AG08396 (cell line): ENCODE measurements at places on chromosomes 7 and 10.

DNA sequence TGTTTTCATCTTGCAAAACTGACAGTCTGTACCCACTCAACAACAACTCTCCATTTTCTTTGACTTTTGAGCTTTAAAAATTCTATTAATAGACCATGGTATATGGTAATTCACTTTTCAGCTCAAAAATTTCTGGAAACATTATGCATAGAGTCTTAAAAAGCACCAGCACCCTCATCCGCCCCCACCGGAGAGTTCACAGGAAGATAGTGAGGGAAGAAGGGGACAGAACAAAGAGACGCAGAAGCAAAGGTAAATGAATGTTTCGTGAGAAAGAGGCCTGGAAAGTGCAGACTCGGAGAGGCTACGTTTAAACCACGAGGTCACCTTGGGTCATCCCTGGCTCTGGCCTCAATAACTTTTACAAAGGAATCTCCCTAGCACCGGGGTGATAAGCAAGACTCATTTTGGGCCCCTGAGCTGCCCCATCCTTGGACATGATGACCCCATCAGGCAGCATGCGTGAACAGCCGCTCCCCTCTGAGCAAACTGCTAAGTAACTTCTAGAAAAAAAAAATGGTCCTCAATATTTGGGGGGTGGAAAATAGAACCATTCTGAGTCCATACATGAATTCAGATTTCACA is 96.3 kb downstream of the CPXM2 start:
- DNase-seq = no peak

- DNase-seq = peak; percentile 18
These were observed 100.1 kb upstream of the PTN start for GRCh38 chr7:137443616-137444015.

GRCh38 chr10:132362151-132362611 is 30.2 kb downstream of the LRRC27 start:
- no peak for DNase-seq

- DNase-seq = peak; percentile 24
These were observed 262.1 kb downstream of the ATRNL1 start for GRCh38 chr10:115355162-115355760.

DNA sequence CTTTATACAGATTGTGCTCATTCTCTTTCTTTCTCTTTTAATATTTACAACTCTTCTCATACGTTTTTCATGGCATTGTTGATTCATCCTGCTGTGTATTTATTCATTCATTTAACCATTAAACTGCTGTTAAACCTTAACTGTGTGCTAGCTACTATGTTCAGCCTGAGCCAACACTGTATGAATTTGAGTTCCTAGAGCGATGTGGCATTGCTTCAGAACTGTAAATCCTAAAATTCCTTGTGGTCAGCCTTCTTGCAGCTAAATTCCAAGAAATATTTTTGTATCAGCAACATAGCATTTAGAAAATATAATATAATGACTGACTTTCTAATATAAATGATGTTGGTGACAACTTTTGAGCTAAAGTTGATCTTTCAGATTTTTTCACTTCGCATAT is 184.7 kb upstream of the FZD1 start:
- DNase-seq = peak; percentile 43

DNA sequence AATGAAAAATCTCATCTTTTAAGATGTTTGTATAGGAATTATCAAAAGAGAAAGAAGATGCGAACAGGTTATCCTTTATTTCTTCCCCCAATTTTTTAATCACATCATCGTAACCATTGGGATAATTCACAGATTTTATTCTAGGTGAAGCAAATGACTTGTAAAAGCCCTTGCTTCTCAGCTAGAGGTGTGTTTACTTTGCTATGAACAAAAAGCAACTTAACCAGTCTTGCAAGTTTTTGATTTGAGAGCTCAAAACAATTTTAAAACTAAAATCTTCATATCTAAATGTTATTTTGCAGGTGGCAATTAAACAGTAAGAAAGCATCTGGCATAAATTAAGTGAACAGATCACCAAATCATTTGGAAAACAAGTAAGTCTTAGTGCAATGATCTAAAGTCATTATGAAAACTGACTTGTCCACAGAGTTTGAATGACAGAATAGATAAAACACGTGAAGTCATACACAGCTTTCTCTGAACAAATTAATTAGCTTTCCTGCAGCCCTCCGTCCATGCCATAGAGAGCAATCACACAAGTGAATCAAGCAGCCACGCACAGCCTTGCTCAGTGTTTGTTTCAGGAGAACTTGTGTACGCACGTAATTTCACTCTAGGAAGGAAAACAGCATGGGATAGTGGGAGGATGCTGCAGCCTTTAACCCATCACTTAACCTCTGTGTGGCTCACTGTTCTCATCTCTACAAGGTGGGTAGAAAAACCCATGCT is 85.0 kb upstream of the ZNF800 start:
- no peak for DNase-seq

GRCh38 chr10:104867966-104868598 is 227.0 kb downstream of the SORCS3 start:
- DNase-seq = no peak

GRCh38 chr10:8288600-8288999 is 234.1 kb downstream of the GATA3 start:
- no peak for DNase-seq

GRCh38 chr7:83970081-83970480 is 224.5 kb downstream of the SEMA3A start:
- DNase-seq = no peak

GRCh38 chr7:157477550-157478212 is 140.9 kb downstream of the DNAJB6 start:
- DNase-seq = no peak

DNA sequence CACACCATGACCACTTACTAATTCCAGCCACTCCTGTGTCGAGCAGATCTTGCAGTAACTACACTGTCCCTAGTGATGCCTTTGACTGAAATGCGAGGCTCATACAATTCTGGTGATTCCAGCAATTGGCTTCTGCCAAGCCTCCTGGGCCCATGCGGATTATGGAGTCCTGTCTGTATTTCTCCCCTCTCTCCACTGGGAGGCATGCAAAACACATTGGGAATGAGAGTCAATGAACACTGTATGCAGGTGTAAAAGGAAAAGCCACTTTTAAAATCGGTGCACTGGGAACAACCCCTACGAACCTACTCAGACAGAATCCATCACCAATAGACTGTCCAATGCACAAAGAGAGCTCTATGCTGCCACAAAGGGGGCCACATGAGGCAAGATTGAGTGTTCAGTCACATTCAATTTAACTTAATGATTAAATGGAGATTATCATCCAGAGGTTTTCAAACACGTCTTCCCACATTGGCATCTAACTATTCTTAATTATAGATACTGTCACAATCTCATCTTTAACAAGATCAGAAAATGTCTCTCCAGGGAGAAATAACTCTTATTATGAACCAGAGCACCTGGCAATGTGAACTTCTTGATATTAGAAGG is 550.6 kb downstream of the GLRX3 start:
- no peak for DNase-seq

DNA sequence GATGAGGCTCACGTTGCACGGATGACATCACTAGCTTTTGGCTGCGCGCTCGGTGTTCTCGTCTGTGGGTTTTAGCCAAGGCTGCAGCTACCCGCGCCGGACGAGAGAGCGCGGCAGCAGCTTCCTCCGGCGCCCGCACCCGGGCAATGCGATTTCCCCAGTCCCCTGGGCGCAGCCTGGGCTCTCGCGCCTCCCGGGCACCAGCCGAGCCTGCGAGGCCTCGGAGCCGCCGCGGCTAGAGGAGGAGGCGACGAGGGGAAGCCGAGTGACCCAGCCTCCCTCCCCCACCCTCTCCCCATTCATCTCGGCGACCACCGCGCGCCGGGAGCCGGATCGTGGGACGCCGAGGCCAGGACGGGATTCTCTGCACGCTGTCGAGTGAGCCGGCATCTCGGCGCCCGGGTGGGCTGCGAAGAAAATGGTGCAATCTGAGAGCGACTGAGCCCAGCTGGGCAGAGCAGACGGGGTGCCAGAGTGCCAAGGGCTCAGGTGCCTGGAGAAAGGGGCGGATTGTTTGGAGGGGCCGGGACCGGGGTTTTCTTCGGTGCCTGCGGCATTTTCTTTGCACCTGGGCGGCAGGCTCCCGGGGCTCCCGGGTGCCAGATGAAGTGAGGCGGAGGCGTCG is 1.2 kb upstream of the TMEM178B start:
- peak; percentile 79 for DNase-seq
